ENCODE measurements at places on chromosomes 4 and X.

- DNase-seq, result no peak
Observed at GRCh38 chr4:67576538-67576937, 18.0 kb downstream of the STAP1 start.

DNA sequence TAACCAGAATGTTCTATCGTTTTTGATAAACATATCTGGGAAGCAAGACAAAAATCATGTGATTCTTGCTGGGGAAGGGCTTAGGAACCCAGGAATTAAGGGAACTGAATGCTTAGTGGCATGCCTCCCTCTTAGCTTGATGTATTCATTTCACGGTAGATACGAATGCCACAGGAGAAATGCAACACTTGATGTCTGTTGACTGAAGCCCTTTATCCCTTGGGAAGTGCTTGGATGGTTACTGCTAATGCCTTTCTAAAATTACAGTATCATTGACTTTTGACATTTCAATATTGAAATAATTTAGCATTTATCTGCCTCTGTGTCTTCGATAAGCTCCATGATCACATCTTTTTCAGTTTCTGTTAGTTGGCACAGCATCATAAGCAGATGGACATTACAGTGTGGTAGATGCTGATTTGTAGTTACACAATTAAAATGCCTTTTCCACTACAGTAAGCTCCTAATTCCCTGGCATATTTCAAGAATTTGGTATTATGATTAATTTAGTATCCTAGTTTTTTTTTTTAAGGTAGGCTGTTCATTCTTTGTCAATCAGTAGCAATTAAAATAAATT lies 226.7 kb downstream of the ARHGAP10 start:
- no peak for DNase-seq

- no peak for DNase-seq
Observed at GRCh38 chrX:115592997-115593734, 32.2 kb downstream of the PLS3 start.

GRCh38 chr4:53744446-53745160 lies 153.3 kb upstream of the LNX1 start:
- no peak for DNase-seq

- DNase-seq, result no peak
Observed at GRCh38 chr4:105461221-105461620, 12.6 kb downstream of the PPA2 start.

- DNase-seq, result no peak
Observed at GRCh38 chr4:98833384-98833783, 95.5 kb downstream of the EIF4E start.

Data from AG04450 (cell line).